ENCODE measurements at places on chromosomes 12 and 14.

- no peak for DNase-seq
These were observed 105.7 kb downstream of the ZC3H14 start for GRCh38 chr14:88668448-88669116.

DNA sequence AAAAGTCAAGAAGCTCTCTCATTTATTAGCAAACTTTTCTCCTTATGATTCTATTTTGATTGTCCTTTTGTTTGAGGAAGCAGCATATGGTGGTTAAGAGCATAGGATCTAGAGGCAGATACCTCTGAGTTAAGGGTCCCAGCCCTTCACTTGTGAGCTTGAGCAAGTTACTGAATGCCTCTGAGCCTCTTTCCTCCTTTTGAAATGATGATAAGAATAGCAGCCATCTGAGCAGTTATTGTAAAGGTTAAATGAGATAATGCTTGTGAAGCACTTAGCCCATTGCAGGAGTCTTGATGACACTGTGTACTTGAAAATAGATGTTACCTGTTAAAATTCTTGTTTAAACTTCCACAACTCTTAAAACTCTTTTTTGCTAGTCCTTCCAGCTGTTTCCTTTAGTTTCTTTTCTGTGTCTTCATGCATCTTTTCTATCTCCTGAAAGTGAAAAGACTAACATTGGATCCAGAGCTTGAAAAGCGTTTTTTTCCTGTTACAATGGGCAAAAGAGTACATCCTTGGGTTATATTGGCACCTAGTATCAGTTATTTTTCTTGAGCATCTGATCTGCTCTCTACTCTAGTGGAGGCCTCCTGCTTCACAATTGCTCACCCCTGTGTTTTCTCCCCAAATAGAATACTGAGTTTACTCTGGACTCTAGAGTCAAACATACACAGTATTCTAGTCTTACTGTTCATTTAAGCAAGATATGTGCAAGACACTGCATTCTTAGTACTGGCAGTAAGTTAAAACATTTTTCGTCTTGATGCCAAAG, 3.1 kb downstream of the HIF1A start:
- DNase-seq: no peak

- no peak for DNase-seq
These were observed 234.8 kb downstream of the ALG10 start for GRCh38 chr12:34257093-34257492.

DNA sequence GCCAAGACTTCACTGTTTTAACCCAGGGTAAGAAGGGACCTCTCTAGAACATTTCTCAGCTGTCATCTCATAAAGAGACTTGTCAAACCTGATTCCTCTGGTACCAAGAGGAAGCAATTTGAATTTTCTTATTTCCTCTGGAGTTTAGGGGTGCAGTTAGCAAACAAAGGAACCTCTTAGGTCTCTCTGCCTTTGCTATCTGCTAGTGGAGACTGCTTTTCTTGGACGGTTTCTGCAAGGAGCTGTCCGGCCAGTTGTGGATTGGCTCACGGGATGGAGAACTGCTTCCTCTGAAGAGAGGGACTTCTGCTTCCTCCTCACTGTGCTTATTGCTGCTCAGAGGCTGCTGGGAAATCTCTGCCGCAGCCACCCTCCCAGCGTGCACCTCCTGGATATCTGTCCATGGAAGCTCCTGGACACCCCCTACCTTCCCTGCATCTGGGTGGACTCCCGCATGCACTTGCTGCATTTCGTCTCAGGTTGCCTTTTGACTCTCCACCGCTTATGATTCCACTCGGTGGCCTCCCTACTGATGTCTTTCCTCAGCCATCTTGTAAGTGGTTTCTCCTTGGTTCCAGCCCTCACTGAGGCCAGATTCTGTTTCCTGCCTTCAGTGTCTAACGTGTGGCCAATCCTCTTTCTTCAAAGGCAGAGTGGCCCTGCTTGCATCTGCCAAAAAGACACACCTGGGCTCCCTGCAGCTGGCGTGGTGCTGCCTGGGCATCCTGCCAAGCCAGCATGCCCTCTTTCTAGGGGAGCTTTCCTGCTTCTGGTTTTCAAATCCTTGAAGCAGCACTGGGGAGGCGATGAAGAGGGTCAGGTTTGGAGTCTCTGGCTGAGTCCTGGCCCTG, 187.3 kb downstream of the CHST11 start:
- DNase-seq: no peak

DNA sequence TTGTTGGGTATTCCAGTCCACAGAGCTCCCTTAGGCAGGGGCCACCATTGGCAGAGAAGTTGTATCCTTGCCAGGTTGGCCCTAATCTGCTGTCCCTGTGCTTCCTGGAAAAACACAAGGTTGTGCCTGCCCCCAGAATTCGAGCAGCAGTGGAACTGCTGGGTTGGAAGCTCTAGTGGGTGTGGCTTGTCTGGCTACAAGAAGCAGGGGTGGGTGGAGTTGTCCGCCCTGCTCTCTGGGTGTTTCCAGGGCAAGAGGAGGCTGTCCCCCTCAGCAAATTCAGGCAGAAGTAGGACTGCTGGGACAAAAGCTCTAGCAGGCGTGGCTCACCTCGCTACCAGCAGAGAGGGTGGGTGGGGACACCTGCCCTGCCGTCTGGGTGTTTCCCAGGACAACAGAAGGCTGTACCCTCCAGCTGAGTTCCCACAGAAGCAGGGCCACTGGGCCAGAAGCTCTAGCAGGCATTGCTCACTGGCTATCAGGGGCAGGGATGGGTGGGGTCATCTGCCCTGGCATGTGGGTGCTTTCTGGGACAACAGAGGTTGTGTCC, 72.8 kb upstream of the NPAS3 start:
- DNase-seq: no peak

DNA sequence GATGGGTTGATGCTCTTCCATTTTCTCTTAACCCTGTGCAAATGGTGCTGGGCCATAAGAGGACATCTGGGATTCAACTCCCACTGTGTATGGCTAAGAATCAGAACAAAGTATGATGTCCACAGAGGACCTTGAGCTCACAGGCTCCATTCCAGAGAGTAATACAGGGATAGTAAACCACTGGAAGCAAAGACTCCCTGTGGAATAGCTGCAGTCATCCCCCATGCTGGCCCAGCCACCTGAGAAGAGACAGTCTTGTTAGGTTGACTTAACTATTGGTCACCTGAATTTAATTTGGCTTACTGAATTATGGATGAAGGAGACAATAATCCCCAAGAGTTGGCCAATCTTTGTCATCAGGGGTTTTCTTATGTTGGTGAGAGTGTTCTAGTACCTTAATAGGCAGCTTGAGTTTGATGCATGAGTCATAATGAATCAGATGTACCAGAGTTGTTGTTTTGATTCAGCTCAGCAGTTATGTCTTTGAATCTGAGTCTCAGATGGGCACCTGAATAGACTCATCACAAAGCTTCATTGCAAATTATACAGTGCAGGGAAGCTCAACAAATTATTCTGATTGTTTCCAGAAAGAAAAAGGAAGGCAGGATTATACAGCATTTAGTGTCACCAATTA, 122.7 kb downstream of the SSPN start:
- no peak for DNase-seq

- DNase-seq: no peak
These were observed 105.1 kb upstream of the AMIGO2 start for GRCh38 chr12:47184813-47185212.

DNA sequence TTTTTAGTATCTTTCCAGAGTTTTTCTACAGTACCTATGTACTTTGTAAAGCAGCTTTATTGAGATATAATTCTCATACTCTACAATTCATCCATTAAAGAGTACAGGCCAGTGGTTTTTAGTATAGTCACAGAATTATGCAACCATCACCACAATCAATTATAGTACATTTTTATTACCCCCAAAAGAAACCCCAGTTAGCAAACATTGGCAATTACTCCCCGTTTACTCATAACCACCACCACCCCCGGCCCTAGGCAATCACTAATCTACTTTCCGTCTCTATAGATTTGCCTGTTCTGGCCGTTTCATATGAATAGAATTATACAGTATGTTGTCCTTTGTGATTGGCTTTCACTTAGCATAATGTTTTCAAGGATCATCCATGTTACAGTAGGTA, 119.8 kb downstream of the KICS2 start:
- DNase-seq: no peak

GRCh38 chr14:105249182-105250007, 1.1 kb downstream of the BTBD6 start:
- no peak for DNase-seq

DNA sequence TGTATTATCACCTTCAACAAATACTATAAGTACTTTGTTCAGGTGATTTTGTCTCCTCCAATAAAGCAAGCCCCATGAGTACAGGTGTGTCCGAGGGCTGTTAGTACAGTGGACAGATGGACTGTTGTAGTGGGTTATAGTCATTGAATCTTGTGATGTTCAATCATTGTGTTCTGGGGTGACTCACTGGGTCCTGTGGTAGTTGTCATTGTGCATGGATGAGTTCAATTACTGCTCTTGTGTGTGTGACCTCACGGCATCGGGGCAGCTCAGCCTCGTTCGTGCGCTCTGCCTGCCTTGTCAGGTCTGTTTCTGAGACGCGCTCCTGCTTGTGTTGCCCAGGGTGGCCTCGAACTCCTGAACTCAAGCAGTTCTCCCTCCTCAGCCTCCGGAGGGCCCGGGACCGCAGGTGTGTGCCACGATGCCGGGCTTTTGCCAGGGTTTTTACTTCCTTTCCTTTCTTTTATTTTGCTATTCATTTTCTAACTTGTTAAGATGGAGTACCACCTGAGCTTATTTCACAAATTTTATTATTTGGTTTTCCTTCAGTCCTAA, 72.2 kb downstream of the DDX51 start:
- DNase-seq: no peak

DNA sequence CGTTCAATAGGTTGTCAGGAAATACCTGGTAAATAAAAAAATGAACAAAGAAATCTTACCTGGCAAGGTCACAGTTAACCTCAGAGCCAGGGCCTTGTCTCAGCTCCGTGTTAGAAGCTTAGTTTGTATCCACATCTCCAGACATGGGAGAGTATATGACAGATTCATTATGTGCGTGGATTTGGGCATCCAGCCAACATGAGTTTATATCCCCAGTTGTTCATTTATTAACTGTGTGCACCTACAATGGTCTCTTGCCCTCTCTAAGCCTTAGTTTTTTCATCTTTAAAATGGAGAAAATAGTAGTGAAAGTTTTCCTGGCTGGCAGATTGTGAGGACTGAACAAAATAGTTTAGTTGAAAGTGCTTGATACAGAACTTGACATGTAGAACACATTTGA, 437.8 kb downstream of the NPAS3 start:
- no peak for DNase-seq

- DNase-seq: no peak
These were observed 462.5 kb downstream of the NAV3 start for GRCh38 chr12:78293059-78293686.

GRCh38 chr14:49988080-49988990, 95.5 kb downstream of the ARF6 start:
- no peak for DNase-seq

- no peak for DNase-seq
These were observed 9.0 kb upstream of the MLEC start for GRCh38 chr12:120677765-120678473.

DNA sequence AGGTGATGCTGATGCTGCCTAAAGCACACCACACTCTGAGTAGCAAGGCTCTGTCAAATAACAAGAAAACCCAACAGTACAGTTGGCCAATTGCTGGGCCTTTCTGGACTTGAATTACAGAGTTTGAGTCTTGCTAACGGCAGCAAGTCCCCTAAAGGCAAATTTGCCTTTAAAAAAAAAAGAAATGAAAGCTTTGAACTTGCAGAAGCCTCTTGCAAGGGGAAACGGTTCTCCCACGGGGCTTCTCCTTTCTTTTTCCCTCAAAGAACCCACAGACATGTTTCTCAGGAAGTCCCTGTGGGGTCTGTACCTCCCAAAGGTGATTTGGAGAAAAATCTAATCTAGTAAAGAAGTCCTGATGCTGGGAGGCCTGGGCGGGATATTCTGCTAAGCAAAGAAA, 191.3 kb upstream of the MYL2 start:
- DNase-seq: no peak

- DNase-seq: no peak
These were observed 74.4 kb upstream of the GPR68 start for GRCh38 chr14:91318911-91319310.

DNA sequence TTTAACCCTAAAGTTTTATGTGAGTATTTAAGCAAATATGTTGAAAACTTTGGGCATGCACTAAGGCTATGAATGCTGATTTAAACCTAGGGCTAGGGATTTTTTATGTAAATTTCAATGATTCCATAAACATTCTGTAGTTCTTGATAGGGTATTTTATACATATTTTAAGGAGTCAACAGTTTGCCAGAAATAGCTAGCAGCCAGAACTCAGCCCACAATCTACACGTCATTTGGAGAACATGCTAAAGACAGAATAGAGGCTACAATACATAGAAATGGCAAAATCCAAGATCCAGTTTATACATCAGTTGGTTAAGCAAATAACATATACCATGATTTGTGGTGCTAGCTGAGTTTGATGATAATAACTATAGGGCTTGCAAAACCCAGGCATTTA, 184.7 kb downstream of the TMEM117 start:
- no peak for DNase-seq

DNA sequence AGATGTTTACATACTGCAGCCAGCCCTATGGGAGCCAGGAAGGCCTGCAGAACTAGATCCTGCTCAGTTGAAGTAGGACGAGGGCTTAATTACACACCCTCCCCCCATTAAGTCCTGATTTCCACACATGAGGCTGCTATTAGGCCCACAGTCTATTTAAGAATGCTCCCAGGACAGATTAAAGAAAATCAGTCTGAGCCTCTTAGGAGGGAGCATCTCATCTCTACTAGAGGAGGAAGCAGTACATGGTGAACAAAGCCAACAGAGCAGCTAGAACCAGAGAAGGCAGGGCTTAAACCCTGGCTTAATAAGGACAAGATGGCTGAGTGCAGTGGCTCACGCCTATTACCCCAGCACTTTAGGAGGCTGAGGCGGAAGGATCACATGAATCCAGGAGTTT, 55.8 kb upstream of the ARHGAP5 start:
- no peak for DNase-seq

Measured in activated T-helper 1 cell treated with anti-CD3 and anti-CD28 coated beads, Interleukin-2, amount 50 U/mL, for 16 hours (primary cell).